ENCODE measurements at places on chromosomes 2 and 18.

DNA sequence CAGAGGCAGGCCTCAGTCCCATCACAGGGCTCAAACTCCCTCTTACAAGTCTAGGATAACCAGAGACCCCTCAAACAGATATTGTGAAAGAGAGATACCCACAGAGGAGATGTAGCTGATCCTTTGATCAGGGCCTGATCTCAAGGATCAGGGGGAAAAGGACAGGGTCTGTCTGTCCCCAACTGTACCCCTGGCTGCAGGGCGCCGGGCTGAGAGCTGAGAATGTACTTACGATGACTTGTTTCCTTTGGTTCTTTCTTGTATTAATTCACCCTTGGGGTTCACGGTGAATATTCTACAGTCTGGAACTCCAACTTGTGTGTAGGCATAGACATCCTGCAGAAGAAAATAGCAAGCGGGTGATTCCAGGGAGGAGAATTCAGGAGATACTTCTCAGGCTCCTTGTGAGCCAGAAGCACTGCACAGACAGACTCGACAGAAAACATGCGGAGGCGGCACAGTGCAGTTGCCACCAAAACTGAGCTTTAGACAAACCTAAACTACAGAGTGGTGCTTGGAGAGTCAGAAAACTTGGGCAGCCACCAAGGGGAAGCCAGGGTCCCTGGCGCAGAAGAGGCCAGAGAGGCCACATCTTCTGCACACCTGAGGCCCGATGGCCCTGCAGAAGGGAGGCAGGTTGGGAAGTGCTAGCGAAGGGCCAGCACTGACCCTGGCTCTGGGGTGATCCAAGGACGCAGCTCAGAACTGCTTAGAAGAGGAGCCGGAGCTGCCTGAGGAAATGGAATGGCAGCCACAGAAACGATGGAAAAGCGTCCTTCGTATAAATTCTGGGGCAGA, 73.9 kb downstream of the EMILIN2 start:
- no peak for DNase-seq

- DNase-seq, result no peak
Measured at GRCh38 chr2:147351784-147352183, 493.0 kb upstream of the ACVR2A start.

GRCh38 chr18:79870301-79871025, 72.7 kb downstream of the KCNG2 start:
- DNase-seq, result no peak

DNA sequence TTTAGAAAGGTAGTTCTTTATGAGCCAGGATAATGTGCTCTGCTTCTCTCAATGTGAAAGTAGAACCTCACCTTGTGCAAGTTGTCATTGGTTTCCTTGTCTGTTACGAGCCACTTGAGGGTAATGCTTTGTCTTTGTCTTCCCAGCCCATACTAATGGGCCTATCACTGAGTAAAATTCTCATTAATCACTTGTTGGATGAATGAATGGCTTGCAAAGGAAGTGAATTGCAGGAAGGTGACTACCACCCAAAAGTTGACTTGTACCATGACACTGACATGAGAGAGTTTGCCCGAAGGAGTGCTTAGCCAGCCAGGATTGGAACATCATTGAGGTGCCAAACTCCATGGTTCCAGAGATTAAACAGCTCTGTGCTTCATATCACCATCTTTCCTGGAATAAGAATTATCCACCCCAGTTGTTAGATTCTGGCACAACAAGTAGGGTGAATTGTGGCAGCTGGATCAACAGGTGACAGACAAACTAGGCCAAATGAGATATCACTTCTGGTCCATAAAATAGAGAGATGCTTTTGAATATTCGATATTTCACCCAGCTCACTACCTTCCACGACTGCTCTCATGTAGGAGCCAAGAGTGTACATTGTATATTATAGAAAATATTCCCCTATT, 20.5 kb upstream of the CD28 start:
- DNase-seq, result no peak

DNA sequence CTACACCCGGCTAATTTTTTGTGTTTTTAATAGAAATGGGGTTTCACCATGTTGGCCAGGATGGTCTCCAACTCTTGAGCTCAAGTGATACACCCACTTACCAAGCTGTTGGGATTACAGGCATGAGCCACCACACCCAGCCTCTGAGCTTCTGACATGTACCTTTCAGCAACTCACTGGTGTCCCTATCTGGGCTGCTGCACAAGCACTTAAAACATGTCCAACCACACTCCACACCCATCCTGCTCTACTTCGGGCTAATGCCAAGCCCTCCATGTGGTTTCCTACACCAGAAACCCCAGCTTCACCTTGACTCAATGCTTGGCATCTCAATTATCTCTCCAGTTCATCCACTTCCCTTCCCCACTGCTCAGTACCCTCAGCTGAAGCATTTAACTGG, 22.4 kb upstream of the ARMC9 start:
- no peak for DNase-seq

- no peak for DNase-seq
Measured at GRCh38 chr2:98269830-98270229, 76.4 kb upstream of the CNGA3 start.

- DNase-seq, result no peak
Measured at GRCh38 chr2:215028231-215028630, 110.2 kb downstream of the ABCA12 start.

GRCh38 chr18:23498117-23498516, 5.2 kb upstream of the RMC1 start:
- DNase-seq, result no peak

DNA sequence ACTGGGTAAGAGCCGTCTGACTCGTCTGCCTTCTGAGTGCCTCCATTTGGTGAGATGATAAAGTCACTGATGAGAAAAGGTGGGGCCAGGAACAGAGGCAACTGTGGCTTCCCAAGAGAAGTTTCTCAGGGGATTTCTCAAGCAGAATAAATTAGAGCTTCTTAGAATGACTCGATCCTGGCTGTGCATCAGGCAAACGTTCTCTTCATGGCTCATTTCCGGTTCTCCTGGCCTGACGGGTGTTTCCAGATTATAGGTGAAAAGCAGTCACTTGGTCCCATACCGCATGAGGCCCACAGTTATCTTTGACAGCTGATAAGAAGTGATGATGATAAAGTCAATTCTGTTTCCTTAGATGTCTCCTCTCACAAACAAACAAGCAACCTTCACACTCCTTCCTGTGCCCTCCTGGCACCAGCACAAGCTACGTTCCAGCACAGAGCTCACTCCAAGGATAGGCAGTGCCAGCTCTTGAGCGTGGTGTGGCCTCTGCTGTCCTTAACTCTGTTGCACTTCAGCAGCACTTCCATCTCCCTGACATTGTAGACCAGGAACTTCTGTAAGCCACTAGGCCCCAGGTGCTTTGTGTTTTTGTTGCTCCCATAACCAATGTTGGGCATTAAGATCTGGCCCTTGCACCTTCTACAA, 37.8 kb upstream of the KCNF1 start:
- no peak for DNase-seq

- DNase-seq, result no peak
Measured at GRCh38 chr18:32909798-32910561, 137.2 kb upstream of the KLHL14 start.

DNA sequence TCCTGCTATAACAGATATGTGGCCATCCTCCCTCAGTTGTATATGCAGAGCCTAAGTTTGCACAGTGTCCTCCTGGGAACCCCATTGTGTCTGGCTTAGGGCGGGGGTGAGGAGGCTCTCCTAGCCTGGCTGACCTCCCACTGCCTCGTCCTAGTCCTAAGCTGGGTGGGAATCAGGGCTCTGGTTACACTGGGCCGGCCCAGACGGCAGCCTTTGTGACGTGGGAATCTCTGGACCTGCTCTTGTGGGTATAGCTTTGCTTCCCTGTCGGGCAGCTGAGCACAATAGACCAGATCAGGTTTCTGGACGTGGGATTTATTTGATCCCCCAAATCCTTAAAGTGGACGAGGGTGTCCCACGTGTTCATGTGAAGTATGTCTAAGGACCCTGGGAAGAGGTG, 2.9 kb downstream of the ACKR3 start:
- no peak for DNase-seq

GRCh38 chr2:88350331-88351248, 101.9 kb downstream of the FOXI3 start:
- no peak for DNase-seq

GRCh38 chr2:220296174-220296573, 668.7 kb downstream of the SLC4A3 start:
- no peak for DNase-seq

- no peak for DNase-seq
Measured at GRCh38 chr2:192196421-192197194, 1.9 kb upstream of the TMEFF2 start.

GRCh38 chr2:14601156-14601770, 31.3 kb upstream of the LRATD1 start:
- DNase-seq, result no peak

GRCh38 chr2:24045511-24046508, 1.4 kb downstream of the WDCP start:
- no peak for DNase-seq

- no peak for DNase-seq
Measured at GRCh38 chr2:73223821-73224220, 9.2 kb downstream of the PRADC1 start.

GRCh38 chr18:41969881-41970280, 14.8 kb downstream of the PIK3C3 start:
- DNase-seq, result no peak

DNA sequence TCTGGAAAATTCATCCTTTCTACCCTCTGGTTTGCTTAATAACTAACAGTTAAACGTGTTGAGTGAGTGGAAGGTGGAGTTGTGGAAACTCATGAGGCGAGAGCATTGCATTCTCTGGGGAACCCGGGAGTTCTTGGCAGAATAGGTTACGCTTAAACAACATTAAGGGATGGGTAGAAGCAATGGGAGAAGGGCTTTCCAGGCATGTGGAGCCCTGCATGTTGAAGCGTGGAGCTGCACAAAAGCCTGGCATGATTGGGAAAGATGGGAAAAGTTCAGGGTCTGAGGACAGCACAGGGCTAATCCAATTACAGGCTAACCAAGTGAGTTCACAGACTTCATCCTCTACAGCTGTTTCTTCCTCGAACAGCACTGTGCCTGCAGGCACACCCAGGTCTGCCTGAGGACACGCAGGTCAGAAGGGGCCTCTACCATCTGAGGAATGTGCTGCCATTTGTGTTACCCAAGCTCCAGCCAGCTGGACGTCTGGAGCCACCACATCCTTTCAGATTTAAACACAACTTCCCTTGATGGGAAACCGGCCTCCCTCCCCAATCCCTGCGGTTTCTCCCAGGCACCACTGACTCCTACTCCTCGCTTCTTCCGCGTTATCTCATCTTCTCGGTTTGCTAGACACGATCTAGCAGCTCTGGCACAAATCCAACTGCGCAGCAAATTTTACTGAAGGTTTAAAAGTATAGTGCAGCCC, 164.2 kb downstream of the ANTXR1 start:
- no peak for DNase-seq

GRCh38 chr2:121128741-121129659, 156.0 kb downstream of the TFCP2L1 start:
- DNase-seq, result no peak

DNA sequence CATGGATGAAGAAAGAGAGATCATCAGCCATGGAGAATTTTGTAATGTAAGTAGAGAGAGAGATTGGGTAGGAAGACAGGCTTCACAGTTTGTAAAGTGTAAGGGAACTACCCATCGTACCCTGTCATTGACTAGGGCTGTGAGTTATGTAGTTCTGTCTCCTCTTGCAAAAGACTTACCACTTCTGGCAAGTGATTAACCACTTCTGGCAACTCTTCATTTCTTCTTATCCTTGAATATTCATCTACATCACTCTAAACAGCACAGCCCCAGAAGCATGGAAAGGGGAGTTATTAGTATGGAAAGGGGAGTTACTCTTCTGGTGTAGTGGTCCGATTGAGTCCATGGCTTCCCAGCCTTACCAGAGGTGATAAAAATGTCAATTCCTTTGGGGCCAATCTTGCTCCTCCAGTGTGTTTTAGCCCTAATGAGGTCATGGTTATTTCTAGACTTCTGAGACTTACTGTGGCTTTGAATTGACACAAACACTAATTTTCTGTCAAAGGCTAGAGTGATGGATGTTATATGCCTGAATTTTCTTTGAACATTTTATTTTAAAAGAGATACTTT, 52.0 kb downstream of the STAT1 start:
- DNase-seq, result no peak

GRCh38 chr2:72841462-72842125, 15.8 kb upstream of the EXOC6B start:
- no peak for DNase-seq

GRCh38 chr2:120403261-120403660, 57.3 kb downstream of the INHBB start:
- DNase-seq, result no peak

DNA sequence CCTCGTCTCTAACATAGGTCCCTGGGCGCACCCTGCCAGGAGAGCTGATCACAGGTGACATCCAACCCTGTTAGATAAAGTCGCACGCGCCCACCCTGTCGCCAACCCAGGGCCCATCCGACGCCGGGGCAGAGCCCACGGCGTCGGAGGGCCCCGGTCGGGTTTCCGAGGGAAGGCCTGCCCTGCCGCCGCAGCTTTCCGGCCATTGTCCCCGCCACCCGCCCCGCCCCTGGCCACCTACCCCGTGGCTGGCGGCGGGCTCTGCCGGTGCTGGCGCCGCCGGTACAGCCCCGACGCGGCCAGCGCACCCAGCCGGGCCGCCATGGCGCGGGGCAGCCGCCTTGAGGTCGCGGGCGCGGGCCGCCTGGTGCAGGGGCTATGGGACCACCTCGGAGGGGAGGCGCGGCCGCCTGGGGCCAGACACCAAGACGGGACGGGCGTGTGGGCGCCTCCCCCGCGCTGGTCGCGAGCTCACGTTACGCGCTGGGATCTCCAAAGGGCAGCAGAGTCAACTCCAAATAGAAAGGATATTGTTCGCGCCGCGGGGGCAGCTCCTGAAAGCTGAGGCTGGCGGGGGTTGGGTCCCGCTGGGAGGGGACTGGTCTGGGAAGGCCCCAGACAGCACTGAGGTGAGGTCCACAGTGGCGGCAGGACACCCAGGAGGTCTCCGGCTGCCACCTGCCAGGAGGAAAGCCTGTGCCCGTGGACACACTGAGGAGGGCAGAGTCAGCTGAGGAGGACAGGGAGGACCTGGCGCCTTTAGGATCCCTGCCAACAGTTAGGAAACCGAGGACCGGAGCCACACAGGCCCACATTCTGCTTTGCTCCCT, 11.1 kb downstream of the LIMS2 start:
- DNase-seq, result no peak

- DNase-seq, result no peak
Measured at GRCh38 chr2:98647636-98648035, 39.2 kb downstream of the UNC50 start.

DNA sequence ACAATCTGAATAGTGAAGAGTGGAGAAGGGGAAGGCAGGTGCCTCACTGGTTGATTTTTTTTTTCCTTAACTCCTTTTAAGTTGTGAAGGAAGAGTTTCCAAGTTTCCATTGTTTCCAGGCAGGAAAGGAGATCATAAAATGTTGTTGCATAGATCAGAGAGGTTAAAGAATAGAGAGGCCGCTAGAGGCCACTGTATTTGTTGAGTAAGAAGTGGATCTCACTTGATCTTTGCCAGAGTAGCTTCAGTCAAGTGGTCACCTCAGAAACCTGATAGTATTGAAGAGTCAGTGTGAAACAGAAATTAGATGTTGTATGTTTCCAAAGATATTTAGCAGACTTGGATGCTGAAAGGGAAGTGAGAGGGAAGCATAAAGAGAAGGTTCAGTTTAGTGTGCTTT, 17.6 kb downstream of the CTNNA2 start:
- DNase-seq, result no peak
